ENCODE measurements at places on chromosomes 7 and 10.

DNA sequence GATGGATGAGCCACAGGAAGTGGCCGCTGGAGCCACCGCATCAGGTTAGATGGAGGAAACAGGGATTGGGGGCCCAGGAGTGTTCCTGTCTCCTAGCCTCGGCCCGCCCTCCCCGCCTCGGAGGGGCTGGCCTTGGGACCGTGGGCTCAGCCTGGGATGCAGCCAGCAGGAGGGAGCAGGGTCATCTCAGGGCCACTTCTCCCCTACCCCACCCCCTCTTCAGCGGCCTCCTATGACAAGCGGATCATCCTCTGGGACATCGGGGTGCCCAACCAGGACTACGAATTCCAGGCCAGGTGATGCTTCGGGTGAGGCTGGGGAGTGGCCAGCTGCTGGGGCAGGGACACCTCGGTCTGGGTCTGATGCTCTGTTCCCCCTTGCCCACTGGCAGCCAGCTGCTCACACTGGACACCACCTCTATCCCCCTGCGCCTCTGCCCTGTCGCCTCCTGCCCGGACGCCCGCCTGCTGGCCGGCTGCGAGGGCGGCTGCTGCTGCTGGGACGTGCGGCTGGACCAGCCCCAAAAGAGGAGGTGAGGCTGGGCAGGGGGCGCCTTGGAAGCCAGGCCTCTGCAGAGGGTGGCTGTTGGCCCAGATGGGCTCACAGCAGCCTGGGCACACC is 4.7 kb downstream of the LRWD1 start:
- no peak for DNase-seq

- no peak for DNase-seq
Measured at GRCh38 chr7:143252006-143252405, 11.2 kb upstream of the GSTK1 start.

DNA sequence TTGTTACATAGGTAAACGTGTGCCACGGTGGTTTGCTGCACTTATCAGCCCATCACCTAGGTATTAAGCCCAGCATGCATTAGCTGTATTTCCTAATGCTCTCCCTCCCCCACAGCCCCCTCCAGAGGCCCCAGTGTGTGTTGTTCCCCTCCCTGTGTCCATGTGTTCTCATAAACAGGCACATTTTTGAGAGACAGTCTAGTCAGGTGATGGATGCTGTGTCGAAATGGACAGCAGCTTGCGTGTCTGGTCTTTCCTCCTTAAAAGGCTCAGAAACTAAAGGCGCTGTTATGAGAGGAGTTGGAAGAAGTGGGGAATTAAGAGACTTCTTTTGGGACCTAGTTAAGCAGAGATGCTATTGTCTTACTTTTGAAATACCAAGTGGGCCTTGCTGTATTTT is 296.0 kb downstream of the BBS9 start:
- DNase-seq, result no peak

DNA sequence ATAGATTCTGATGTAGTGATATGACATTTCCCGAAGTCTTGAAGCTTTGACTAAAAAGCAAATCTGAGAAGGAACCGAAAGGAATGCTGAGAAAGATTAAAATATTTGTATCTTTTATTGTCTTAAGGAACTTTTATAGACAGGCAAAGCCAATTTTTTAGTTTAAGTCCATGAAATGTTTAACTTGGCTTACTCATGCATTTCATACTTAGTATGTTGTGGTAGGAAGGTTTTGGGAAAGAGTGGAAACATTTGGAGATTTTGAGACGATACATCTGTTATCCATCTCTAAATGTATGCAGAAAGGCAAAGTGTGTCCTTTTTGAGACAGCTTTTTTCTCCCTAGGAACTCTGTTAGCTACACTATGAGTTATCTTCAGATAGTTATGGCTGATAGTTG is 10.1 kb downstream of the TBC1D12 start:
- no peak for DNase-seq

- DNase-seq, result no peak
Measured at GRCh38 chr7:140267381-140268226, 90.8 kb upstream of the KDM7A start.

DNA sequence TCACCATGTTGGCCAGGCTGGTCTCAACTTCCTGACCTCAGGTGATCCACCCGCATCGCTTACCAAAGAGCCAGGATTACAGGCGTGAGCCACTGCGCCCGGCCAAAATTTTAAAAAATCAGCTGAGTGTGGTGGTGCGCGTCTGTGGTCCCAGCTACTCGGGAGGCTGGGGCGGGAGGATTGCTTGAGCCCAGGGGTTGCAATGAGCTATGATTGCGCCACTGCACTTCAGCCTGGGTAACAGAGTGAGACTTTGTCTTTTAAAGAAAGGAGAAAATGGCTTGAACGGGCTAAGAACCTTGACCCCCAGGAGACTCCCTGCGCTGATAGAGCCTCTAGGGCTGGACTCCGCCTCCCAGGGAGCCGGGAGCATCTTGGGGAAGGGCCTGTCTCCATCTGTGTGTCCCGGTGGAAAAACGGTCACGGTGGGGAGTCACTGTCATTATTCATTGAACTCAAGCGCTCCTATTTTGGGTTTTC is 760 bp upstream of the KCTD7 start:
- no peak for DNase-seq

DNA sequence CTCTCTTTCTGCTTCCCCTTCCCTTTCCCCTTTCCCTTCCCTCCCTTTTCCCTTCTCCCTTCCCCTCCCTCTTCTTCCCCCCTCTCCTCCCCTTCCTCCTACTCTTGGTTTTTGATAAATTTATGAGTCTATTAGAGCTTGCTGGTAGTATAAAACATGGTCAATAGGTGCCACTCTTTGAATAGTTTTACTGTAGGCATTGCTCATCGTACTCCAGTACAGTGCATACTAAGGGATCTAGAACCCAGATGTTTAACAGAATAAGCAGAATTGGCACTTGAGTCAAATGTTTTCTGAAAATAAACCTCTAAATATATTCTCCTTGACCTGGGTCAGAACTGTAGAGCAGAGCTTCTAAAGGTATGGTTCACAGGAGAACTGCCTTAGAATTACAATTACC is 126.7 kb downstream of the SORCS3 start:
- DNase-seq, result no peak

GRCh38 chr7:123209786-123210185 is 10.0 kb upstream of the SLC13A1 start:
- no peak for DNase-seq

DNA sequence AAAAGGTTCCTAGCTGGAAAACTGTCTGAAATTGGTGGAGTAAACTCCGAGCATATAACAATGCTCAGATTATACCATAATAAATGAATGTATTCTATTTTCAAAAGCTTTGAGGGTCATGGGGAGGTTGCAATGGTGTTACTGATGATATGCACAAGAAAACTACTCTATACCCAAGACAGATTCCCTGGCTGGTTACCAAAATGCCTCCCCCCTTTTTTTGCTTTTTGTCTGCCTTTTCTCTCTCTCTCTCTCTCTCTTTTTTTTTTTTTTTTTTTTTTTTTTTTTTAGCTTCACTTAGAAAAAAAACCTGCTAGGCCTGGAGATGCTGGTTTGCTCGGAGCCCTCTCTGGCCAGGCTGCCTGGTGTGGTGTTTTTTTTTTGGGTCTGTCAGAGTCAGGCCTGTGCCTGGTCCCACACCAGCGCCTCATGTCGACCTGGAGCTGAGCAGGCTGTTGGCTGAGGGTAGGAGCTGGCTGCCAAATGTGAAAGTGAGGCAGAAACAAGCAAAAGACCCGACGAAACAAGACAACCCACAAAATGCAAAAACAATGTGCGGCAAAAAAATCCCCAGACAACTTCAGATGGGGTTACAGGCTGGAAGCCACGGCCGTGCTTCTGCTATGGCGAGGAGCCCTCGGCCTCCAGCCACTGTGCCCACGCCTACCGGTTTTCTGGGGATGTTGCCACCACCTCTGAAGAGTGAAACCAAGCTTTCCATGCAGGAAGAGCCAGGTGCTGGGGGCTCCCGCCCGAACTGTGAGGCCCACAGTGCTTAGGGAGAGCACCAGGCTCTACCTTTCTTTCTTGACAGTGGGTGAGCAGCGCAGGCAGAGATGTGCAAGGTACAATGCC is 59.9 kb upstream of the EFCAB10 start:
- no peak for DNase-seq

- no peak for DNase-seq
Measured at GRCh38 chr10:123133541-123134342, 2.0 kb upstream of the HMX3 start.

GRCh38 chr7:133437544-133437943 is 184.7 kb downstream of the EXOC4 start:
- DNase-seq, result no peak

- no peak for DNase-seq
Measured at GRCh38 chr7:33539659-33540400, 365.5 kb upstream of the BMPER start.

DNA sequence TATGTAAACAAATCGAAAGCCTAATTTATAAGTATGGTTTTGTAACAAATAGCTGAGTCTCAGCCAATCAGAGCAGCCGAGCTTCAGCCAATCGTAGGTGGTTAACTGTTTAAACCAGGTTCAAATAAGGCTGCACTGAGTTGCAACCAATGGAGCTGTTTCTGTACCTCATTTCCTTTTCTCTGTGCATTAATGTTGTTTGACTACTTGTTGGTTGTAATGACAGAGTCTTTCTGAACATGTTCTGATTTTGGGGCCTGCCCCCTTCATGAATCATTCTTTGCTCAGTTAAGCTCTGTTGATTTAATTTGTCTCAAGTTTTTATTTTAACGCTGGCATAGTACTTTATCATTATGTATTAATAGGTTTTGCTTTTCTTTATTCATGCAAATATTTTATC is 14.6 kb downstream of the OTUD1 start:
- DNase-seq, result no peak

GRCh38 chr10:90089719-90090118 is 388.3 kb downstream of the KIF20B start:
- DNase-seq, result no peak

GRCh38 chr7:88111140-88111743 is 108.6 kb downstream of the SRI start:
- DNase-seq, result no peak

GRCh38 chr10:96339956-96340904 is 18.6 kb downstream of the OPALIN start:
- no peak for DNase-seq

GRCh38 chr10:87585565-87586514 is 73.8 kb upstream of the PAPSS2 start:
- DNase-seq, result no peak

GRCh38 chr10:3045471-3046209 is 21.7 kb upstream of the PFKP start:
- no peak for DNase-seq

GRCh38 chr10:70481831-70482530 is 3.4 kb downstream of the PALD1 start:
- no peak for DNase-seq

DNA sequence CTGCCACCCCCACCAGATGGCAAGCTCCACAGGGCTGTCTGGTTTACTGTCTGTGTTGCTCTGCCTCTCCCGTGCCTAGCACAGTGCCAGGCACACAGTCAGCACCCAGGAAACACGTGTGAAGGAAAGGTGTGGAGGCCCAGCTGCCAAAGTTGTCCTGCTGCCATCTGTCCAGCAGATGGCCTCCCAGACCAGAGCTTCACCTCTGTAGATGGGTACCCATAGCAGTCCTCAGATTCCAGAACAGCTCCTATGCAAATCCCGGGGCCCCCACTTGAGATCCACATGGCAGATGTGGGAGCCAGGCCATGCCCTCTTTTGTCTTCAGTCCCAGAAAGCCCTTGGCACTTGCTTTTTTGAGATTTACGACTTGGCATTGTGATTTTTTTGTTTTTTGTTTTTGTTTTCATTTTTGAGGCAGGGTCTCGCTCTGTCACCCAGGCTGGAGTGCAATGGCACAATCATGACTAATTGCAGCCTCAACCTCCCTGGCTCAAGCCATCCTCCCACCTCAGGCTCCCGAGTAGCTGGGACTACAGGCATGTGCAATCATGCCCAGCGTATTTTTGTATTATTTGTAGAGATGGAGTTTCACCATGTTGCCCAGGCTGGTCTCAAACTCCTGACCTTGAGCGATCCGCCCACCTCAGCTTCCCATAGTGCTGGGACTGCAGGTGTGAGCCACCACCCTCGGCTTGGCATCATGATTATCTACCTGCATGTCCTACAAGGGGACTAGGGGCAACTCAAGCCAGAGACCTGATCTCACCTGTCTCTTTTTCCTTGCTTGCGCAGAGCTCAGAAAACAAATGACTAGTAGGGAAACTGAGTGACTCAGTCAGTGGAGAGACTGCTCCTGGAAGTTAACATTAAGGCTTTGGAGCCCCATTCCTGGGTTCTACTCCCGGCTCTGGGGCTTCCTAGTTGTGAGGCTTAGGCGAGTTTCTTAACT is 16.9 kb upstream of the PALD1 start:
- peak; percentile 24 for DNase-seq

DNA sequence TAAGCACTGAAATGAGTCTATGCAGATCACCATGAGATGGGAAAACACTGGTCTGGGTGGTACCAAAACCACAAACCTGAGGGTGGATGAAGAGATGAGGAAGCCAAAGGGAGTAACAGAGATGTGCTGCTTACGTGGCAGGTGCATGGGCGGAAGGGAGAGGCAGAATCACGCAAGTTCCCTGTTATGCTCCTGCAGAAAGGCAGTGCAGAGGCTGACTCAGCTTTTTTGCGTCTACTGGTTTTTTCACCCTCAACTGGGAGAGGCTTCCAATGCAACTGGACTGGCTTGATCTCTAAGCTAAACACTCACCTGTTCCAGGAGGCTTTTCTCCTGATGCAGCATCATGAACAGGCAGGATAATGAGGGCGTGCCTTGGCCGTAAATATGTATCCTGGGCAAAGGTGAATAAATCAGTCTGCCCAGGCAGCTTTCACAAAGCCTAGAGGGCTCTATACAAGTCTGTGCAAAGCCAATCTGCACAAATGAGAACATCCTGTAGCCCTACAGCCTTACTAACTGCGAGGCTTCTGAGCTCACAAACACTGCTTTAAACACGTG is 95.4 kb upstream of the AFAP1L2 start:
- peak; percentile 30 for DNase-seq

DNA sequence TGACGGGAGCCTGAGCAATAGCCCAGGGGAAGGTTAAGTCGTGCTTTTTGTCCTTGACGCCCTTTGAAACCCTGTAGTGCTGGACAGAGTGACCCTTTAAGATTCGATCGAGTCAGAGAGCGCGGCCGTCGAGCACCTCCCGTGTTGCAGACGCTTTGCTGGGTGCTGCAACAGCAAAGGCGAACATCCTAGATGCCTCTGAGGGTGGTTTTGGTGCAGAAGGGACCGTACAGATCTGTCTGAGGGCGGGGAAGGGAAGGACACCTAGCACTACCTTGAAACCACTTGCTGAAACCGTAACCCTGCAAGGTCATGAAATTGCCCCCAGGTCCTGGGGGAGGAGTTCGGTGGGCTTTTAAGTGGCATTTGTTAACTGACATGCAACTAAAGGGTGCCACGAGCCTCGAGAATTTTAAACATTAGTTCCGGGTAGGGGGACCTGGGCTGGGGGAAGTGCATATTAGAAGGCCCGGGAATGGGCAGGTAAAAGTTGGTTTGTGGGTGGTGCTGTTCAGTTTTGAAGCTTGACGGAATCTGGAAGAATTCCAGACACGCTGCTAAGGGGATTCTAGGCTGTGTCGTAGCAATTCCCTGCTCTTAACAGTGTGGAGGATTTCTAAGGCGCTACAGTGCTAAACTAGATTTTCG is 786 bp downstream of the ATP5F1C start:
- DNase-seq, result no peak

GRCh38 chr10:132447446-132448247 is 50.6 kb downstream of the PWWP2B start:
- peak; percentile 33 for DNase-seq

- no peak for DNase-seq
Measured at GRCh38 chr7:50610521-50611277, 45.5 kb upstream of the DDC start.

Measured in stimulated activated CD8-positive, alpha-beta memory T cell treated with anti-CD3 and anti-CD28 coated beads, Interleukin-4, amount 100 ng/mL, for 4 hours (primary cell).